Hematopoietic multipotent progenitor cell treated with erythropoietin and hydrocortisone succinate and interleukin-3 and kit ligand, for 6 days (in vitro differentiated cells): ENCODE measurements at places on chromosomes 1 and 21.

DNA sequence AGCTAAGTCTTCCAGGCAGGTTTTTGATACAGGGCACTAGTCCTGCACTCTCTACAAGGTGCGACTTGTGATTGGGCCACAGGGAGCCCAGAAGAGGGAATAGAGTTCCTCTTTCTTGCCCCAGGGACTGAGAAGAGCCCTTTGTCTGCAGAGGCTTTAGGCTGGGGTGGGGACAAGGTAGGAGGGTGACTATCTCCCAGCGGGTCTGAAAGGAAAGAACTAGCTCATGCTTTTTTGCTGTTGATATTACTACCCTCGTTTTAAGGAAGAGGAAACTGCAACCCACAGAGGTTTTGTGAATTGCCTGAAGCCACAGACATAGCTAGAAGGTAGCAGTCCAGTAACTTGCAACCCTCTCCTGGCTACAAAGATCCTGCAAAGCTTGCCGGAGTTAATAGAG lies 615.2 kb downstream of the MATN1 start:
- DNase-seq = no peak

DNA sequence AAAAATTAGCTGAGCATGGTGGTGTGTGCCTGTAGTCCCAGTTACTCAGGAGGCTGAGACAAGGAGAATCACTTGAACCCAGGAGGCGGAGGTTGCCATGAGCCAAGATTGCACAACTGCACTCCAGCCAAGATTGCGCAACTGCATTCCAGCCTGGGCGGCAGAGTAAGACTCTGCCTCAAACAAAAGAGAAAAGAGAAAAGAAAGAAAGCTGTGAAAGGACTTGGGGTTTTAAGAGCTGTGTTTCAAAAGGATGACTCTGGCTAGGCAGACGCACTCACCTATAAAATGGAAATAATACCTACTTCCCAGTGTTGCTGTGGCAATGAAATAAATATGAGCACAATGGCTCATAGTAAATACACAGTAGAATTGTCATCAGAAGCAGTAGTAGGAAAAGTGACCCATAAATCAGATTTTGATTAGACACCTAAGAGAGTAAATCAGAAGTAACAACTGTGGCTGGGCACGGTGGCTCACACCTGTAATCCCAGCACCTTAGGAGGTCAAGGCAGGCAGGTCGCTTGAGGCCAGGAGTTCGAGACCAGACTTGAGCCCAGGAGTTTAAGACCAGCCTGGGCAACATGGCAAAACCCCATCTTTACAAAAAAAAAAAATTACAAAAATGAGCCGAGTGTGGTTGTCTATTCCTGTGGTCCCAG lies 45.9 kb upstream of the PUM1 start:
- DNase-seq = no peak

- DNase-seq = no peak
Measured at GRCh38 chr1:210739627-210740026, 394.3 kb downstream of the KCNH1 start.

GRCh38 chr1:204945565-204945977 lies 74.9 kb downstream of the NFASC start:
- peak; percentile 13 for DNase-seq

DNA sequence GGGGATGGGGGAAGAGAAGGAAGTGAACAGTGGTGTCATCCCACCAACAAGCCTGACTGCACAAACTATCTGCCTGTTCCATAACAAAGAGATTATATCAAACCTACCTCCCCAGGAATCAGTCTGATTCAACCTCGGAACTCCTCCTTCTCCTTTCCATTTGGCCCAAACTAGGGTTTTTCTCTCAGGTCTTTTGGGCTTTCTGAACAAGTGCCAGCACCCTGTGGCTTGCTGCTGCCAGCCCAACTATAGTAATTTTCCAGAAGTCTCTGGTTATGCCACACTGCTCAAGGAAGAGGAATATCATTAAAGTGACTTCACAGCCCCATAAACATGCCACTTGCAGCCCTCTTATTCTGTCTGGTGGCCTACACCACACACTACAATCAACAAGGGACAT lies 70.5 kb downstream of the RGS7 start:
- no peak for DNase-seq

GRCh38 chr1:195789321-195789720 lies 818.9 kb downstream of the KCNT2 start:
- DNase-seq = no peak

DNA sequence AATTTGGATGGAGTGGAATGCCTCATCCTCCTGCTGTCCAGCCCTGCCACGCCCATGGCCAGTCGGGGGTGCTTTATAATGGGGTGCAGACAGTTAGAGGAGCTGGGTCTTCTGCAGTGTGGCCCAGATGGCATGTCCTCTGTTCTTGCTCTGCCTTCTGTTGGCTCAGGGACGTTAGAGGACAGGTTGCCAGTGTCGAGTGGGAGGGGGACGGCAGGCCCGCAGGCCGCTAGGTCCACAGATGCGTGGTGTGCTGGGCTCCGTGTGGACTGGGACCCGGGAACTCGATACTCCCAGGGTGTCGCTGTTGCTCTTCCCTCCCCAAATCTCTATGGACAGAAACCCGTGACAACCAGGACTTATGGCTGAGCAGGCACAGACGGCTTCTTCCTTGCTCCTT lies 33.3 kb downstream of the SIM2 start:
- no peak for DNase-seq

GRCh38 chr21:36610201-36610600 lies 88.7 kb upstream of the SIM2 start:
- DNase-seq = no peak

DNA sequence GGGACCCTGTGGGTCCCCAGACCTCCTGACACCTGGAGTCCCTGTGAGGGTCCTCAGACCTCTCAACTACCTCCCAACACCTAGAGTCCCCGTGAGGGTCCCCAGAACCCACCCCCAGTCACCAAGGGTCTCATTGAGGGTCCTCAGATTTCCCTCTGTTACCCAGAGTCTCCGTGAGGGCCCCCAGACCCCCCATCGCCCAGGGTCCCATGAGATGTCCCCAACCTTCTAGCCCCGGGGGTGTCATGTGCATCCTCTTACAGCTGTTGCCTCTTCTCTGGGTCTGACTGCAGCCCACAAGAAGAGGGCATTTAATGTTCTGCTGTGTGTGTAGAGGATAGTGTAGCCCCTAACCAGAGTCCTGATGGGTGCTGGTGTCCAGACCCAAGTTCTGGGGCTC lies 2.0 kb upstream of the GJC2 start:
- no peak for DNase-seq

- DNase-seq = no peak
Measured at GRCh38 chr1:179053486-179053885, 27.8 kb downstream of the FAM20B start.

GRCh38 chr1:110069404-110070281 lies 829 bp downstream of the ALX3 start:
- peak; percentile 58 for DNase-seq

DNA sequence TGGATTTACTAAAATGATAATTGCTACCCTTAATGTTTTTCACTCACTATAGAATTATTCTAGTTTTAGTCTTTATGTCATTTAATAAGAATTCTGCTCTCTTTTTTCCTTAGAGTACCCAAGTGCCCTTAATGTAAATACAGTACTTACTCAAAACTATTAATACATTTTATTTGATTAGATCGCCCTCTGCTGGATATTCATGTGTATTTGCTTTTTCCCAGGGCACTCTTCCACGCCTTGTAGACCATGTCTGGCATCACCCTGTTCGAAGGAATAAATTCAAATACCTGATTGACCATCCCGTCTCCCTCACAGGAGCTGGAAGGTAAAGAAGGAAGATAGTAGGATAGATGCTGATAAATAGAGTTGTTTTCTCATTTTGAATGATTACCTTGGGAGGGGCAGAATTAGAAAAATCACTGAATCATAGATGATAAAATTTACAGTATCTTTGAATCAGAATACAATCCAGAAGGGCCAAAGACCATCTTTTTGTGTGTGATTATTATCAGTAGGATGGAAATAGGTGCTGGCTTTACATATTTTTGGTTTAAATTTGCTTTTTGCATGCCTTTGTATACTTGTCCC lies 4.1 kb downstream of the AXDND1 start:
- DNase-seq = peak; percentile 89

DNA sequence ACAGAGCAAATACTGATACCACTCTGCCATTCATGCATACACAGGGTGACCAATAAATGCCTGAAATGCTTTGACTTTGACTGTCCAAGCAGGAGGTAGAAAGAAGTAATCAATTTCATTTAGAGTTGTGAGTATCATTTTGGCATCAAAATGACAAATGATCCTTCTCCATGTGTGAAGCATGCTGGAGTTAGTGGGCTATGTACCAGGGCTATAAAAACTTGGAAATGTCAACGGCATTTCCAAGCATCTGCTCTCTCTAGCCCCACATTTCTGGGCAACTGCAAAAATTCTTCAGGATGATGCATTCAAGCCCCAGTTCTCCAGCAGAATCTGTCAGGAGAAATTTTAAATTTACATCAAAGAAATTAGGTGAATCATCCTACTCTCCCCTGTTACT lies 208.4 kb upstream of the PTBP2 start:
- no peak for DNase-seq

GRCh38 chr21:44771896-44772525 lies 29.6 kb downstream of the UBE2G2 start:
- no peak for DNase-seq

GRCh38 chr1:23194119-23194984 lies 22.9 kb downstream of the HTR1D start:
- no peak for DNase-seq

- DNase-seq = peak; percentile 69
Measured at GRCh38 chr1:9589144-9589718, 520 bp downstream of the TMEM201 start.

GRCh38 chr21:32424674-32425073 lies 12.2 kb downstream of the EVA1C start:
- DNase-seq = no peak

- DNase-seq = peak; percentile 49
Measured at GRCh38 chr1:235941876-235942624, 75.3 kb upstream of the LYST start.

DNA sequence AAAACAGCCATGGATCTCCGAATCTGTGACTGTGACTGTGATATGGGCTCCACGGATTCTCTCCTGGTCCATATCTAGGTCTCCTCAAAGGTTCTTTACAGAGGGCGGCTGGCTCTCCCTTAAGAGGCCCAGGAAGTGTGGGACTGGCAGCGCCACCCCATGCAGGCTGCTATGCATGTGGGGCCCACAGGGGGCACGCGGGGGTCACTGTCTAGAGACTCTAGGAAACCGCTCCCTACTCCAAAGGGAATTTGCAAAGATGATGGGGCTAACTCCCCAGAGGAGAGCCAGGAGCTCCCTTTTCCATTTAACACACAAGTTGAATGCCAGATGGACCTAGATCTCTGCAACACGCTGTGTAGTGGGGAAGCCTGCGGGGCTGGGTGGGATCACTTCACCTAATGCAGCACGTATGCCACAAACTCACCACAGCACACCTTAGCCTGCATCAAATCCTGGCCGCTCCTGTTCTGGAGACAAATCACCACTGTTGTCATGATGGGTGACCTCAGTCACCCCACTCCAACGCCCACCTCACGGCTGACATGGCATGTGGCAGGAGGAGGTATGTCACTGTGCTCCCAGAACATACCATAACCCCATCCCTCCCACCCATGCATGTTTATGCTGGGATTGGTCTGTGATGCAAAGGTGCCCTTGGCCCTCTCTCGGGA lies 61.7 kb downstream of the SLC45A1 start:
- no peak for DNase-seq

DNA sequence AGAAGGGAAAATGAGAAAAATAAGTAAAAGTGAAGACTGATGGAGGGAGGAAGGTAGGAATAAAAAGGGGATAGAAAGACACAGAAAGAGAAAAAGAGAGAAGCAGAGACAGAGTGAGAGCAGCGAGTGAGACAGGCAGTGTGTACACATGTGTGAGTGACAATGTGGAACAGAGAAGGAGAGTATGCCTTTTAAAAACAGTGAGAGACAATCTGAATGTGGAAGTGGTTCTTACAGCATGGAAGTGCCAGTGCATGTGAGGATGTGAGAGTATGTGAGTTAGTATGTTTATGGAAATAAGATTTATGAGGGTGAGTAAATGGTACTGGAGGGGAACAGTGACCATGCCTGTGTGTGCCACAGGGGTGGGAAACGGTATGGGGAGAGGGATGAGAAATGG lies 1.2 kb downstream of the NEGR1 start:
- peak; percentile 5 for DNase-seq

GRCh38 chr1:205451759-205452164 lies 4.1 kb downstream of the BLACAT1 start:
- DNase-seq = no peak

- no peak for DNase-seq
Measured at GRCh38 chr1:167453123-167453522, 65.2 kb downstream of the CD247 start.

DNA sequence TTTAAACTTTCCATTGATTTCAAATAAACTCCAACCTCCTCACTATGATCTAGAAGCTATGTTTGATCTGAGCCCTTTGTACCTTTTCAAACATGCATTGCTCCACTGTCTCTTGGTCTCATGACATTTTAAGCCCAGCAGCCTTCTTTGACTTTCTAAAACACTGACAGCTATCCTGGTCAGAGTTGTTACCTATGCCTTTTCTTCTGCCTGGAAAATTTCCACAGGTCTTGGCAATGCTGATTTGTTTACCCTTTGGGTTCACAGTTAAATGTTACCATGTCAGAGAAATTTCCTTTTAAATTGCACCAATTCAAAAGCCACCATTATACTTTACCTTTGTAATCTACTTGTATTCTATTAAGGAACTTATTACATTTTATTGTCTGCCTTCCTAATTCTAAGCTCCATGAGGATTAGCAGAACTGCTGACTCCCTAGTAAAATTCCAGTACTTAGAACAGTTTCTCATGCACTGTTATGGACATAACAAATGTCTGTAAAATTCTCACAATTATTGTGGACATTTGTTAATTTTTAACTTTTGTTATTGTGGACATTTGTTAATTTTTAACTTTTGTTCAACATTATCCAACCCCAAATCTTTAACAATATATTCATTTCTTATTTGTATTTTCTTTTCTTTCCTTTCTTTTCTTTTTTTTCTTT lies 1064.4 kb downstream of the NCAM2 start:
- DNase-seq = no peak

DNA sequence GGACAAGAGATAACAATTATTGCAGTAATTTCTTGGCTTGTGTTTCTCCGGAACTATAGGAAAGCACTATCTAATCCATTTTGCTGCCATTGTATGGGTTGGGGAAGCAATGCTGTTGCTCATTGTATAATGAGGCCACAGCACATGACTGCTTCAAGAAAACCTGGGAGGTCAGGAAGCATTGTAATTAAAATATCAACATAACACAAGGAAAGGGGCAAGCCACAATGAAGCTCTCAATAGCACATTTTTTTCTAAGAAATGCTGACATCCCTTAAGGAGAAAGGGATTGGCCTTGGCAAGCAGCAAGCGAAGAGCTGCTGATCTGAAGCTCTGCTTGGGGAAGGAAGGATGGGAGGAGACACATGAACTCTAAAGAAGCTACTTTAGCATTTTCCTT lies 44.0 kb downstream of the PLPP3 start:
- no peak for DNase-seq
